Activated T-cell treated with anti-CD3 and anti-CD28 coated beads, Interleukin-2, amount 50 U/mL, for 4 hours (primary cell): ENCODE measurements at places on chromosomes 5 and 9. TPM values are rescaled to one million over a fixed set of nuclear protein-coding genes. Genes with fewer than 3 reads are reported as not detected.

- no peak for DNase-seq
Measured at GRCh38 chr9:108108280-108108851, 618.8 kb upstream of the KLF4 start.

GRCh38 chr5:157116483-157116954, 7.7 kb upstream of the HAVCR2 start:
- DNase-seq: no peak

- DNase-seq: no peak
Measured at GRCh38 chr5:148827723-148828122, 1.3 kb downstream of the ADRB2 start.

The PLCXD3 gene
- total RNA-seq: not detected

The GMCL2 gene
- total RNA-seq: not detected

The PAM gene
- total RNA-seq: 50.9 TPM

The C7 gene
- 1.7 TPM for total RNA-seq

The RACK1 gene
- 2,938 TPM for total RNA-seq
